Fibroblast of lung (primary cell): ENCODE measurements at places on chromosomes 5 and 9. TPM values are rescaled to one million over a fixed set of nuclear protein-coding genes. Genes with fewer than 3 reads are reported as not detected.

PCDHB6 gene
- total RNA-seq: 0.26 and 0.33 TPM in 2 replicates

ZCCHC10 gene
- 7.4 and 12.3 TPM in 2 replicates for total RNA-seq

MSX2 gene
- 1.0 and 1.3 TPM in 2 replicates for total RNA-seq

CD72 gene
- 1.0 and 2.8 TPM in 2 replicates for total RNA-seq

MIER3 gene
- 13.2 and 17.7 TPM in 2 replicates for total RNA-seq

PRDM9 gene
- total RNA-seq: not detected in 2 replicates

LRRTM2 gene
- 1.0 and 1.3 TPM in 2 replicates for total RNA-seq

C8G gene
- 1.2 TPM in 1 of 2 replicates, not detected in the other for total RNA-seq
